ENCODE measurements at places on chromosomes 11 and 22. TPM values are rescaled to one million over a fixed set of nuclear protein-coding genes. Genes with fewer than 3 reads are reported as not detected.
A peak's percentile ranks its signal among the peaks of the same experiment; 100 is the strongest.

DNA sequence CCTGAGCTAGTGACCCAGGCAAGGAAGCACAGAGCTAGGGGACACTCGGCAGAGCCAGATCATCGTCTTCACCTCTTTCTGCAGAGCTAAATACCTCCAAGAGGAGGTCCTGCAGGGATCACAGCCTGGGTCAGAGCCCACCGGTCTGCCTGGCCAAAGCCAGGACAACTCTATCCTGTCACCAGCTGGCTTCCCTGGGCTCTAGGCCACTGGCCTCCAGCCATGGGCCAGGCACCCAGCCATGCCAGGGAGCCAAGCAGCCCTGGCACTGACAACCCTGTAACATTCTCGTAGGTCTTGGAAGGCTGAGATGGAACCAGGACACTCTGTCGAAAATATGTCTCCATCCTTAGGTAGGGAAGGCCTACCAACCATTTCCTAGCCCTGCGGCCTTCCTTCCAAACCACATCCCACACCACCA, 270.1 kb downstream of the BUD13 start:
- no peak overlapping the region for H3K4me3 ChIP-seq
- DNase-seq, result no peak
- H3K27me3 ChIP-seq, result peaks cover 36% of the 10 kb centered on the region
- H3K36me3 ChIP-seq, result no peaks in the 10 kb centered on the region

DNA sequence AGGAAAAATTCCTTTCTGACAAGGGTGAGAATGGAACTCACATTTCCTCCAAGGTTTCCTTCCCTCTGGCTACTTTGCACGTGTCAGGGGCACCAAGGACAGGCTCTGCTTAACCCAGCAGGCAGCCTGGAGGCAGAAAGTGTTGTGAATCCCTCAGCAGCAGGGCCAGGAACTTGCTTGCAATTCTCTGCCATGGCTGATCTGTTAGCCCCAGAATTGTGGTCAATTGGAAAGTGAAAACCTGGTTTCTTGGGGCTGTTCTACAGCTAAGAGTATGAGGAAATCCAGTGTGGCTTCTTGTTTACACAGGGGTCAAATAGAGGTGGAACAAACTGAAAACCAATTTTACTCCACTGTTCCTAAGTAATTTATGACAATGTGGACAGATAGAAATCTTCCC, 38.3 kb upstream of the CEP295 start:
- peaks cover 8% of the 10 kb centered on the region for H3K27me3 ChIP-seq
- H3K4me3 ChIP-seq, result no peak overlapping the region
- H3K27ac ChIP-seq, result no peak overlapping the region
- no peaks in the 10 kb centered on the region for H3K4me1 ChIP-seq
- no peaks in the 10 kb centered on the region for H3K36me3 ChIP-seq
- DNase-seq, result no peak

- H3K4me1 ChIP-seq, result no peaks in the 10 kb centered on the region
- no peak for DNase-seq
- no peaks in the 10 kb centered on the region for H3K36me3 ChIP-seq
- H3K27me3 ChIP-seq, result peaks cover 34% of the 10 kb centered on the region
- H3K4me3 ChIP-seq, result no peak overlapping the region
These were observed 58.3 kb downstream of the PHF21B start for GRCh38 chr22:44951510-44951816.

GRCh38 chr11:28521075-28521474, 412.9 kb downstream of the METTL15 start:
- peak overlapping the region; percentile 62 for H3K27ac ChIP-seq
- no peaks in the 10 kb centered on the region for H3K27me3 ChIP-seq
- no peak overlapping the region for H3K4me3 ChIP-seq
- no peaks in the 10 kb centered on the region for H3K36me3 ChIP-seq

GRCh38 chr11:134939031-134939430, 527.0 kb upstream of the B3GAT1 start:
- H3K27ac ChIP-seq, result no peak overlapping the region
- H3K4me1 ChIP-seq, result no peaks in the 10 kb centered on the region
- DNase-seq, result no peak

DNA sequence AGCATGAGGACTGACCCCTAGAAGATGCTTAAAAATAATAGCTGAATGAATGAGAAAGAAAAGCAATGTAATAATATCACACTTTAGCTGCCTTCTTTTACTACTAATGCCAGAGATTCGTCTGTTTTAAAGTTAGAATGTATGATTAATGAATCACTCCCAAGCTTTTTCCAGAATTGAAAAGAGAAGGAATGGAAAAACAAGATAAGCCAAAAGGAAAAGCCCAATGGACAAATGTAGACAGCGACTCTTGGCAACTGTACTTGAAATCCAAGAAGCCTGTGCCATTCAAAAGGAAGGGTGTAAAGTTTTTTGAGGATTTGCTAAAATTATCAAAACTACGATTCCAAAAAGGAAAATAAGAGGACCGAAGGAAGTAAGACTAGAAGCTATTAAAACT, 40.8 kb upstream of the PAMR1 start:
- H3K4me1 ChIP-seq, result peaks cover 5% of the 10 kb centered on the region
- no peaks in the 10 kb centered on the region for H3K27me3 ChIP-seq
- no peak overlapping the region for H3K27ac ChIP-seq

LRRC74B gene
- total RNA-seq, result not detected

- no peak overlapping the region for H3K4me3 ChIP-seq
- no peaks in the 10 kb centered on the region for H3K36me3 ChIP-seq
- no peaks in the 10 kb centered on the region for H3K4me1 ChIP-seq
- H3K27me3 ChIP-seq, result no peaks in the 10 kb centered on the region
These were observed 1150.6 kb upstream of the RAG2 start for GRCh38 chr11:37748641-37749040.

LARGE1 gene
- total RNA-seq, result 7.2 TPM

- no peaks in the 10 kb centered on the region for H3K4me1 ChIP-seq
- no peaks in the 10 kb centered on the region for H3K36me3 ChIP-seq
- peaks cover 14% of the 10 kb centered on the region for H3K27me3 ChIP-seq
- H3K4me3 ChIP-seq, result no peak overlapping the region
- H3K27ac ChIP-seq, result no peak overlapping the region
- DNase-seq, result no peak
These were observed 5.3 kb upstream of the INS start for GRCh38 chr11:2166091-2166851.

- no peaks in the 10 kb centered on the region for H3K36me3 ChIP-seq
- no peak overlapping the region for H3K27ac ChIP-seq
- DNase-seq, result no peak
These were observed 1543.1 kb downstream of the FAM181B start for GRCh38 chr11:81190546-81190945.

- H3K36me3 ChIP-seq, result no peaks in the 10 kb centered on the region
- no peaks in the 10 kb centered on the region for H3K27me3 ChIP-seq
- peaks cover 7% of the 10 kb centered on the region for H3K4me1 ChIP-seq
- no peak for DNase-seq
- H3K4me3 ChIP-seq, result no peak overlapping the region
- H3K27ac ChIP-seq, result no peak overlapping the region
These were observed 66.9 kb upstream of the NARS2 start for GRCh38 chr11:78641541-78641940.

DNA sequence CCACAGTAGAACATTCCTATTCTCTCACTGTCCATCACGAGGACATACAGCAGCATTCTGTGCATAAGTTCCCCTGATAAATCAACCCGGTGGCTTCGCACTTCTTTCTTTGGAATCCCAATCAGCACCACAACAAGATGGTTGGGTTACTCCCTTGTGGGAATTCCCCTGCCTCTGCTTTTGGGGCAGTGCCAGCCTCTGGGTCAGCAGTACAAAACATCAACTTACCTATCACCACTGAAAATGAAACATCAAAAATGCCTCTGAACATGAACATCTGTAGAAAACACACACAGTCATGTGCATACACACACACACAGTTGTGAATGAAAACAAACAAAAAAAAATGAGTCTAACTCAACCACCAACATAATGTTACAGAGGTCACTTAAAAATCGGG, 79.3 kb downstream of the KCNA4 start:
- no peaks in the 10 kb centered on the region for H3K27me3 ChIP-seq
- no peak overlapping the region for H3K27ac ChIP-seq
- DNase-seq, result no peak
- no peaks in the 10 kb centered on the region for H3K4me1 ChIP-seq
- H3K36me3 ChIP-seq, result no peaks in the 10 kb centered on the region

TEAD1 gene
- total RNA-seq, result 69.2 TPM

DNA sequence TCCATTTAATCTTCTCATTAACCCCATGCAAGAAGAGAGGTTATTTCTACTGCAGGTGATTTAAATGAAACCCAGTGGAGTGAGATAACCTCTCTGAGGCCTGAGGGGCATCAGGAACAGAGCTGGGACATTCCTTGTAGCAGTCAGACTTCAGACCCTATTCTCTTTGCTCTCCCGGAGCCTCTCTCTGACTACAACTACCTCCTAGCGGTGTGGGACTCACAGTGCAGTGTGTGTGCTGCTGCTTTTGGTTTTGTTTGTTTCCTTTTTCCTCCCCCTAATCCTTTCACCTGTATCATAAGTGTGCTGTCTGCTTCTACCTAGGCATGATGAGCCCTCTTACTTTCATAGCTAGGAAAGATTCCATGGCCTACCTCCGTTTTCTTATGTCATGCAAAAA, 769.6 kb downstream of the NTM start:
- no peaks in the 10 kb centered on the region for H3K27me3 ChIP-seq
- no peaks in the 10 kb centered on the region for H3K4me1 ChIP-seq
- H3K4me3 ChIP-seq, result no peak overlapping the region
- DNase-seq, result no peak
- H3K27ac ChIP-seq, result no peak overlapping the region

DNA sequence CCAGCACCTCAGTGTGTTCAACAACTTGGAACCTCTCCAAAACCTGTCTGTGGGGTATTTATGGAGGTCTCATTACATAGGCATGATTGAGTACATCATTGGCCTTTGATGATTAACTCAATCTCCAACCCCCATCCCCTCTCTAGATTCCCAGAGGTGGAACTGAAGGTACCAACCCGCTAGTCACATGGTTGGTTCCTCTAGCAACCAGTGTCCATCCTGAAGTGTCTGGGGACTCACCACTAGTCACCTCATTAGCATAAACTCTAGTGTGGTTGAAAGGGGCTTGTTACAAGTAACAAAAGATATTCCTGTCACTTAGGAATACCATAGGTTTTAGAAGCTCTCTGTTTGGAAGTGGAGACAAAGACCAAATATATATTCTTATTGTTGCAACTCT, 40.3 kb downstream of the SIK2 start:
- H3K4me3 ChIP-seq, result no peak overlapping the region
- H3K4me1 ChIP-seq, result no peaks in the 10 kb centered on the region
- no peaks in the 10 kb centered on the region for H3K27me3 ChIP-seq
- peaks cover 8% of the 10 kb centered on the region for H3K36me3 ChIP-seq

- no peaks in the 10 kb centered on the region for H3K27me3 ChIP-seq
- no peaks in the 10 kb centered on the region for H3K36me3 ChIP-seq
- no peak for DNase-seq
These were observed 3.0 kb downstream of the TTC12 start for GRCh38 chr11:113317339-113317738.

DRD4 gene
- total RNA-seq, result not detected

PLEKHB1 gene
- total RNA-seq, result 0.36 TPM

DNA sequence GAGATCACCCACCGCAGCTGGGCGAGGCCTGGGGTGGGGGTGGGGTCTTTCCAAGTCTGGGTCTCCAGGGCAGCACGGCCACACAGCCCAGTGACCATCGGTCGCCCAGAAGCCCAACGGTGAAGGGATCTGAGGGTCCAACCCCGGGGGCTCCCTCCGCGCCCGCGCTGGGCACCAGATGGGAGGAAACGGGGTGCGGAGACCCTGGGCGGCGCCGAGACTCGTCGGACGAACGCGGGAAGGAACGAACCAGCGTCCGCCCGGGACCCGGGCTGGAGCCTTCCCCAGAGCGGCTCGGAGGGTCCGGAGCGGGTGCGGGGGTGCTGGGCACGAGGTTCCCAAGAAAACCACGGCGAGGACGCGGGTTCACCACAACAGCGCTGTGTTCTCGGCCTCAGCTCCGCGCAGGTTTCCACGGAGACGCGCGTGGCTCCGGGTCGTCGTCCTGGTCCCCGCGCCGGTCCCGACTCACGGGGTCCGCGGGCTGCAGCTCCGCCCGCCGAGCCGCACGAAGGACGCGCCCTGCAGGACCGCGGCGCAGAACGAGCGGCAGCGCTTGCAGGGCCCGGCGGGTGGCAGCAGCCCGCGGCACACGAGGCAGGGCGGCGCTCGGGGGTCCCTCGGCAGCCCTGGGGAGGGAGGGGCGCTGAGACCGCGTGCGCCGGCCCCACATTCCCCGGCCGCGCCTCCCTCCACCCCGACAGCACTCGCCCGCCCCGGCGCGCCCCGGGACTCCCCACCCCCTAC, 2.3 kb upstream of the IL17REL start:
- H3K27me3 ChIP-seq, result peaks cover 81% of the 10 kb centered on the region
- no peak for DNase-seq
- no peak overlapping the region for H3K27ac ChIP-seq
- H3K36me3 ChIP-seq, result no peaks in the 10 kb centered on the region

NLRX1 gene
- total RNA-seq, result 3.3 TPM

HIKESHI gene
- total RNA-seq, result 98.6 TPM

DNA sequence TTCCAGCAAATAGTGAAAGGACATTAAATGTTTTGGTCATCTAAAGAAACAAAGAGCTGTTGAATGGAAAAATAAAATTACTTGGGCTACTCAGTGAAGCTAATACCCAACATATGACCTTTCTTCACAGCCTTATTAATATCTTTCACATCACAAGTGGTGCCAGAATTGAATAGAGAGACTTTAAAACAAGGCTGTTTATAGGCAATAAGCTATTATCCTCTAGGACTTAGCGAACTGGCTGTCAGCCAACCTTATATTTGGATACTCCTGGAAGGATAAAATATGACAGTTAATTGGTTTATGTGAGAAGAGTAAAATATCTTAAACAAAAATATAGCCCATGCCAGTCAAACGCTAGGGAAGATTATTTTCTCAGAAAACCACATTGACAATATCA, 225.5 kb upstream of the BLID start:
- H3K27me3 ChIP-seq, result no peaks in the 10 kb centered on the region
- DNase-seq, result no peak
- H3K27ac ChIP-seq, result peak overlapping the region; percentile 53
- H3K4me1 ChIP-seq, result peaks cover 25% of the 10 kb centered on the region
- peaks cover 2% of the 10 kb centered on the region for H3K36me3 ChIP-seq
- H3K4me3 ChIP-seq, result no peak overlapping the region

- H3K27ac ChIP-seq, result no peak overlapping the region
- H3K4me1 ChIP-seq, result no peaks in the 10 kb centered on the region
- H3K4me3 ChIP-seq, result no peak overlapping the region
- H3K36me3 ChIP-seq, result no peaks in the 10 kb centered on the region
These were observed 807.6 kb downstream of the BRD1 start for GRCh38 chr22:49019737-49020713.

PHOX2A gene
- not detected for total RNA-seq

DNA sequence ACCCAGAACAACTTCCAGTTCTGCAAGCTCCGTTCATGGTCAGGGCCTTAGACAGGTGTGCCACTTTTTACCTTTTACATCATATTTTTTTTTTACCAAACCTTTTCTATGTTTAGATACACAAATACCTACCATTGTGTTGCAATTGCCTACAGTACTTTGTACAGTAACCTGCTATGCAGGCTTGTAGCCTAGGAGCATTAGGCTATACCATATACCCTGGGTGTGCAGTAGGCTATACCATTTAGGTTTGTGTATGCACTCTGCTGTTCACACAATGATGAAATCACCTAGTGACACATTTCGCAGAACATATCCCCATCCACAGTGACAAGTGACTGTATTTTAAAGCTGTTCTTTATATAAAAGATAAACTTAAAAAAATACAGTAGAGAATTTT, 29.6 kb downstream of the APIP start:
- no peaks in the 10 kb centered on the region for H3K4me1 ChIP-seq
- H3K27me3 ChIP-seq, result no peaks in the 10 kb centered on the region
- no peak overlapping the region for H3K27ac ChIP-seq
- DNase-seq, result no peak
- peaks cover 4% of the 10 kb centered on the region for H3K36me3 ChIP-seq

- DNase-seq, result peak; percentile 74
- H3K27ac ChIP-seq, result peak overlapping the region; percentile 81
- no peaks in the 10 kb centered on the region for H3K27me3 ChIP-seq
These were observed 14.3 kb downstream of the PACSIN2 start for GRCh38 chr22:43000441-43001175.
